CD8-positive, alpha-beta memory T cell (primary cell): ENCODE measurements at places on chromosomes 4 and X. TPM values are rescaled to one million over a fixed set of nuclear protein-coding genes. Genes with fewer than 3 reads are reported as not detected.

GRCh38 chrX:123878252-123878721 is 18.4 kb downstream of the XIAP start:
- H3K36me3 ChIP-seq, result no peaks in the 10 kb centered on the region
- H3K27me3 ChIP-seq, result no peaks in the 10 kb centered on the region
- DNase-seq, result no peak
- H3K27ac ChIP-seq, result no peak overlapping the region

DNA sequence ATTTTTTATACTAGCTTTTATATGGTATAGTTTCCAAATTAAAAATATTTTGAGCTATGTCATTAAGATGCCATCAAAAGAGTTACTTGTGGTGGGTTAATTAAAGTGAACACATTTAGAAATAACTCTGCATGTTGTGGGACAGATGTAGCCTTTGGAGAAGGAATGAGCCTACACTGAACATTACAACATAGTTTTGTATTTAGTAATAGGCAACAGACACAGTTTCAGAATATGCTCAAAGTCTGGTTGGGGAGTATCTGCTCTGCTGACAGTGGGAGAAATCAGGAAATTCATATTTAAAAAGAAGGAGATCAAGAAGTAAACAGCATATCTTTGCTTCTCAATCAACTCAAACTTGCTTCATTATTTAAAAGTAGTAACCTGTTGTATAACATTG is 23.7 kb downstream of the EMCN start:
- no peak overlapping the region for H3K4me3 ChIP-seq
- DNase-seq, result no peak
- H3K27me3 ChIP-seq, result no peaks in the 10 kb centered on the region
- no peaks in the 10 kb centered on the region for H3K36me3 ChIP-seq
- no peaks in the 10 kb centered on the region for H3K4me1 ChIP-seq

ZDHHC15 gene
- total RNA-seq, result 0.04 TPM

GABRG1 gene
- total RNA-seq, result not detected

GRCh38 chr4:148359769-148360168 is 82.4 kb downstream of the NR3C2 start:
- H3K4me3 ChIP-seq, result no peak overlapping the region
- H3K36me3 ChIP-seq, result no peaks in the 10 kb centered on the region
- H3K27me3 ChIP-seq, result no peaks in the 10 kb centered on the region
- peaks cover 6% of the 10 kb centered on the region for H3K4me1 ChIP-seq
- DNase-seq, result no peak

- no peak overlapping the region for H3K27ac ChIP-seq
- H3K4me3 ChIP-seq, result no peak overlapping the region
- H3K36me3 ChIP-seq, result no peaks in the 10 kb centered on the region
- H3K27me3 ChIP-seq, result no peaks in the 10 kb centered on the region
- no peak for DNase-seq
- H3K4me1 ChIP-seq, result no peaks in the 10 kb centered on the region
Measured at GRCh38 chr4:89537281-89537680, 229.7 kb upstream of the GPRIN3 start.

DNA sequence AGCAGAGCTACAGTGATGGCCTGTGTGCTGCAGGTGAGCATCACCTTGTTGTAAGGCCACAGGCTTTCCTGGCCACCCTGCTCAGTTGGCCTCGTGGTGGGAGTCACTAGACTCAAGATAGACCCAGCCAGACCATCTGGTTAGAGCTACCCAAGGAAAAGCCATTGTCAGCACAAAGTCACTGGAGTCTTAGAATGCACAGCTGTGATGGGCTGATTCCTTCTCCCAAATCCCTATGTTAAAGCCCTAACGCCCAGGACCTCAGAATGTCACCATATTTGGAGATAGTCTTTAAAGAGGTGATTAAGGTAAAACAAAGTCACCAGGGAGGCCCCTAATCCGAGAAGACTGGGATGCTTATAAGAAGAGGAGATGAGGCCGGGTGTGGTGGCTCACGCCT is 173.4 kb downstream of the DHRSX start:
- no peak for DNase-seq
- no peaks in the 10 kb centered on the region for H3K4me1 ChIP-seq
- H3K4me3 ChIP-seq, result no peak overlapping the region
- no peaks in the 10 kb centered on the region for H3K27me3 ChIP-seq
- no peaks in the 10 kb centered on the region for H3K36me3 ChIP-seq
- H3K27ac ChIP-seq, result no peak overlapping the region

GRCh38 chrX:105136786-105137185 is 83.7 kb downstream of the TEX13A start:
- H3K4me1 ChIP-seq, result no peaks in the 10 kb centered on the region
- no peak for DNase-seq
- no peak overlapping the region for H3K27ac ChIP-seq
- H3K36me3 ChIP-seq, result no peaks in the 10 kb centered on the region

GLRA2 gene
- not detected for total RNA-seq

GPR101 gene
- total RNA-seq, result not detected

GPAT3 gene
- total RNA-seq, result 5.4 TPM

GRCh38 chrX:115579327-115579726 is 18.4 kb downstream of the PLS3 start:
- no peak for DNase-seq
- H3K4me3 ChIP-seq, result no peak overlapping the region
- no peaks in the 10 kb centered on the region for H3K27me3 ChIP-seq
- H3K4me1 ChIP-seq, result no peaks in the 10 kb centered on the region
- no peaks in the 10 kb centered on the region for H3K36me3 ChIP-seq
- no peak overlapping the region for H3K27ac ChIP-seq

MSANTD1 gene
- 0.38 TPM for total RNA-seq

JAKMIP1 gene
- total RNA-seq, result 14.2 TPM

CYTL1 gene
- total RNA-seq, result not detected

DIPK2B gene
- total RNA-seq, result not detected

SPANXC gene
- not detected for total RNA-seq

GRCh38 chr4:105558277-105558676 is 5.9 kb downstream of the ARHGEF38 start:
- no peak overlapping the region for H3K4me3 ChIP-seq
- H3K4me1 ChIP-seq, result no peaks in the 10 kb centered on the region
- no peak for DNase-seq
- H3K27ac ChIP-seq, result no peak overlapping the region
- H3K36me3 ChIP-seq, result no peaks in the 10 kb centered on the region

- H3K27ac ChIP-seq, result no peak overlapping the region
- no peaks in the 10 kb centered on the region for H3K4me1 ChIP-seq
- no peaks in the 10 kb centered on the region for H3K27me3 ChIP-seq
- DNase-seq, result no peak
- H3K36me3 ChIP-seq, result no peaks in the 10 kb centered on the region
Measured at GRCh38 chr4:73434311-73434710, 1.7 kb upstream of the AFP start.

DNA sequence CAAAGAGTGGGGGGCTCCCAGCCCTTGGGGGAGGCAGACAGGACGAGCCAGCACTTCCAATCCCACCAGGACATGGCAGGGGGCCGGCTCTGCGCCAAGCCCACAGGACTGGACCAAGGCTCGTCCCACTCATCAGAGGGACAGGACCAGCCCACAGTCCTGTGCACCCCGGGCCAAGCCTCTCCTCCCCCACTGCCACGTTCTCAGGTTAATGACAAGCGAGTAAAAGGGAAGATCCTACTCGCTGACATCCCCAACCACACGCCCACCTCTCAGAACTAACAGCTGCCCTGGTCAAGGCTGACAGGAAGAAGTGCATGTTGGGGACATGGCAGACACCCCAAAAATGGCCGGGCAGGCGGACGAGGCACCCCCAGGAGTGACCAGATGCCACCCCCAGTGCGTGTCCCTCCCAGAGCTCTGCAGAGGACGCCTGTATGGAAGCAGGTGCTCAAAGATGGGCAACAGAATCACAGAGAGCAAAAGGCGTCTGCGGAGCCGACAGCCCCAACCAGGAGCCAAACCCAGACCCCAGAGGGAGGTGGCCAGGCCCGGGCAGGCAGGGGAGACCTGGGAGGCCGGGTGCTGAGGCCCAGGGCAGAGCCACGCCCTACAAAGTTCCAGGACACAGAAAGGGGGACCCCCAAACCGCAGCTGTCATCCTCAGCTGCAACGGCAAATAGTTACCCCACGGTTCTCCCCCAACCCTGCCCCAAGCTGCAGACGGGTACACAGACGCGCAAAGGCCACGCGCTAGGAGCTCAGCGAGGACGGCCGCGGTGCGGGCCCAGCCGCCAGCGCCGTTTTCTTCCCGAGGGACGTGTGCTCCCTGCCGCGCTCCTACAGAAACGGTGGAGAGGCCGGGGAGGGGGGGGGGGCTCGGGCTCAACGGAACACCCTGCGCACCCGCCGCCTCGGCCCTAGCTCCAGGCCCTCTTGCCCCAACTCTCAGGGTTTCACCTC is 1.7 kb downstream of the CTBP1 start:
- H3K4me3 ChIP-seq, result peak overlapping the region; percentile 74
- no peak for DNase-seq
- H3K27me3 ChIP-seq, result no peaks in the 10 kb centered on the region
- peak overlapping the region; percentile 74 for H3K27ac ChIP-seq

CCDC160 gene
- total RNA-seq, result not detected

FAM184B gene
- not detected for total RNA-seq

DNA sequence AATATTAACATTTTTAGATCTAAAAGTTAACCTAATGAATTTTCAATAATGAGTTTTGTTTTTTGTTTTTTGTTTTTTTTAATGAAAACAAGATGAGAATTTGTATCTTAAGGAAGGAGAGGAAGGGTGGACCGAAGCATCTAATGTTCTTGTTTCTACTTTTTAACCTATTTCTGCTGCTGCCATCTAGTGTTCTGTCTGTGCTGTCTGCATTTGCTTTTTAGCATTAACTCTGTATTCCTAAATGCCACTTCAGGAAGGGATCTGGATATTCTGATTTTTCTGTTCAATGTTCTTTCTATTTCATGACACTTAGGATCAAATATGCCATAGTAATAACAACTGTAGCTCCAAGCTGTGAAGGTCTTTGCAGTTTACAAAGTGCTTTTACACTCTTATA is 161.7 kb downstream of the BRWD3 start:
- no peaks in the 10 kb centered on the region for H3K27me3 ChIP-seq
- no peak overlapping the region for H3K4me3 ChIP-seq
- no peak overlapping the region for H3K27ac ChIP-seq
- H3K4me1 ChIP-seq, result no peaks in the 10 kb centered on the region
- no peak for DNase-seq

MFAP3L gene
- 3.0 TPM for total RNA-seq

DNA sequence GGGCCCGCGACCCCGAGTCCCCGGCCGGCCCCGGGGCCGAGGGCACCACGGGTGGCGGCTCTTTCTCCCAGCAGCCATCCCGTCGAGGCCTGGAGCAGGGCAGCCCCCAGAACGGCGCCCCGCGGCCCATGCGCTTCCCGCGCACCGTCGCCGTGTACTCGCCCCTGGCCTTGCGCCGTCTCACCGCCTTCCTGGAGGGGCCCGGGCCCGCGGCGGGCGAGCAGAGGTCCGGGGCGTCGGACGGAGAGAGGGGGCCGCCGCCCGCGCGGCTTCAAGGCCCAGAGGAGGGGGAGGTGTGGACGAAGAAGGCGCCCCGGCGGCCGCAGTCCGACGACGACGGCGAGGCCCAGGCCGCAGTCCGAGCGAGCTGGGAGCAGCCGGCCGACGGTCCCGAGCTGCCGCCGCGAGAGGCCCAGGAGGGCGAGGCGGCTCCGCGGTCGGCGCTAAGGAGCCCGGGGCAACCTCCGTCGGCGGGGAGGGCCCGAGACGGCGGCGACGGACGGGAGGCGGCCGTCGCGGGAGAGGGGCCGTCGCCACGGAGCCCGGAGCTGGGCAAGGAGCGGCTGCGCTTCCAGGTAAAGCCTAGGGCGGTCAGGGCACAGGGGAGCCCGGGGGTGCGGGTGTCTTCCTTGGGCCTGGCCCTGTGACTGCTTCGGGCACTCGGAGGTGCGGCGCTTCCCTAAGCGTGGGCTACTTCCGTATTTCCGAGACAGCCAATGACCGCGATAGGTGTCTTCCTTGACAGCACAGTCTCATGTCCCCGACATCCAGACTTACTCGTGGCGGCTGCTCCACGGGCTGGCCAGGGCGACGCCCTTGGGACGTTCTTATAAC is 845 bp downstream of the ZAR1 start:
- no peaks in the 10 kb centered on the region for H3K36me3 ChIP-seq
- H3K4me3 ChIP-seq, result no peak overlapping the region
- no peak for DNase-seq
- H3K27ac ChIP-seq, result no peak overlapping the region

GUCY1B1 gene
- not detected for total RNA-seq

ZNF827 gene
- total RNA-seq, result 32.5 TPM

GRCh38 chr4:145001635-145002034 is 96.4 kb downstream of the ANAPC10 start:
- no peak for DNase-seq
- H3K27ac ChIP-seq, result no peak overlapping the region
- H3K4me1 ChIP-seq, result no peaks in the 10 kb centered on the region
- no peaks in the 10 kb centered on the region for H3K27me3 ChIP-seq

DNA sequence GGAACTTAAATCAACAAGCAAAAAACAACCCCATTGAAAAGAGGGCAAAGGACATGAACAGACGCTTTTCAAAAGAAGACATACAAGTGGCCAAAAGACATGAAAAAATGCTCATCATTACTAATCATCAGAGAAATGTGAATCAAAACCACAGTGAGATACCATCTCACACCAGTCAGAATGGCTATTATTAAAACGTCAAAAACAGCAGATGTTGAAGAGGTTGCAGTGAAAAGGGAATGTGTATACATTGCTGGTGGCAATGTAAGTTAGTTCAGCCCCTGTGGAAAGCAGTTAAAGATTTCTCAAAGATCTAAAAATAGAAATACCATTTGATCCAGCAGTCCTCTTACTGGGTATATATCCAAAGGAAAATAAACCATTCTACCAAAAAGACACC is 22.6 kb downstream of the RTL9 start:
- H3K36me3 ChIP-seq, result no peaks in the 10 kb centered on the region
- no peak overlapping the region for H3K4me3 ChIP-seq
- H3K27ac ChIP-seq, result no peak overlapping the region
- no peaks in the 10 kb centered on the region for H3K4me1 ChIP-seq

GRCh38 chr4:31043382-31044062 is 323.4 kb downstream of the PCDH7 start:
- no peaks in the 10 kb centered on the region for H3K36me3 ChIP-seq
- no peak overlapping the region for H3K4me3 ChIP-seq
- no peak overlapping the region for H3K27ac ChIP-seq
- no peak for DNase-seq
- H3K27me3 ChIP-seq, result no peaks in the 10 kb centered on the region

GRCh38 chrX:65602221-65602560 is 65.3 kb upstream of the MSN start:
- H3K4me1 ChIP-seq, result peaks cover 59% of the 10 kb centered on the region
- no peak for DNase-seq
- H3K27ac ChIP-seq, result no peak overlapping the region
- H3K4me3 ChIP-seq, result no peak overlapping the region

GRCh38 chrX:55167124-55167803 is 52.9 kb upstream of the PAGE5 start:
- H3K4me1 ChIP-seq, result no peaks in the 10 kb centered on the region
- no peak for DNase-seq
- H3K27me3 ChIP-seq, result no peaks in the 10 kb centered on the region
- H3K36me3 ChIP-seq, result no peaks in the 10 kb centered on the region
- no peak overlapping the region for H3K27ac ChIP-seq

DNA sequence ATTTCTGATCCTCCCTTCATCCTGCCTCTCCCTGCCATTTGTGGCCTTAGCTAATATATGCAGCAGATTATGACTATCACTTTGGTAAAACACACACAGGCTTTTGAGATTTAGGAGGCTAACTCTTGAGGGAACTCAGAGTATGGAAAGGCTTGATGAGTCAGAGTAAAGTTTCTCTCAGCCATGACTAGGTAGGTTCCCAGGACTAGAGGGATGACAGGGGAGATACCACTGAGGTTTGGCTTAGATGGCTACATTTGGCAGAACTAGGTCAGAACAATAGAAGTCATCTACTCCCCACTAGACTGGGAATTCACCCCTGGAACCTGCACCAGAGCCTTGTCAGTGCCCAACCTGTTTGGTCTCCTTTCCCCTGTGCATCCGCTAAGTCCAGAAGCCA is 585.7 kb downstream of the TLL1 start:
- no peak overlapping the region for H3K27ac ChIP-seq
- no peak overlapping the region for H3K4me3 ChIP-seq
- H3K36me3 ChIP-seq, result no peaks in the 10 kb centered on the region
- H3K4me1 ChIP-seq, result no peaks in the 10 kb centered on the region
- no peaks in the 10 kb centered on the region for H3K27me3 ChIP-seq
